Stimulated activated CD8-positive, alpha-beta memory T cell treated with anti-CD3 and anti-CD28 coated beads, Interleukin-15, amount 100 ng/mL, for 1 hour (primary cell): ENCODE measurements at places on chromosomes 1 and 21.

- DNase-seq: no peak
Measured at GRCh38 chr1:51968632-51969031, 21.9 kb downstream of the RAB3B start.

GRCh38 chr21:39923476-39923875 is 56.2 kb downstream of the PCP4 start:
- DNase-seq: no peak

GRCh38 chr1:17764591-17764990 is 9.5 kb downstream of the ACTL8 start:
- DNase-seq: no peak

- no peak for DNase-seq
Measured at GRCh38 chr1:182430263-182431068, 19.5 kb upstream of the RGSL1 start.

GRCh38 chr1:111733992-111734341 is 5.2 kb downstream of the INKA2 start:
- DNase-seq: no peak

GRCh38 chr1:225539069-225539468 is 111.2 kb upstream of the LBR start:
- DNase-seq: no peak

GRCh38 chr1:2115702-2116341 is 65.6 kb downstream of the PRKCZ start:
- no peak for DNase-seq

GRCh38 chr1:153790313-153790965 is 15.2 kb downstream of the SLC27A3 start:
- no peak for DNase-seq

DNA sequence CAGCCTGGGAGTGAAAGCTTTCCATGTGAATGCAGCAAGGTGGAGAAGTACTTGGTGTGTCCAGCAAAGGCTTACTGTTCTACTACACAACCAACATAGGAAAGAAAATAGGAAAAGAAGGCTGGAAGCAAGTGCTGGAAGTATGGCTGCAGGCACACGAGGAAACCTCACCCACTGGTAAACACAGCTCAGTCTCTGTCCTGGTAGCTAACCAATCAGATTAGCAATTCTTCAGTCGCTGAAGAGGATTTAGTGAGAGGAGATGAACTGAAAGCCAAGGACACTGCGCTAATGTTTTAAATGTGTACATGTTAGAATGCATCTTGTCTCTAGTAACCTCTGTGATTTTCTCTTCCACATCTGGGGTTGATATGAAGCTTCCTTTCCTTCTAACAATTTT is 36.2 kb upstream of the CACHD1 start:
- DNase-seq: no peak

DNA sequence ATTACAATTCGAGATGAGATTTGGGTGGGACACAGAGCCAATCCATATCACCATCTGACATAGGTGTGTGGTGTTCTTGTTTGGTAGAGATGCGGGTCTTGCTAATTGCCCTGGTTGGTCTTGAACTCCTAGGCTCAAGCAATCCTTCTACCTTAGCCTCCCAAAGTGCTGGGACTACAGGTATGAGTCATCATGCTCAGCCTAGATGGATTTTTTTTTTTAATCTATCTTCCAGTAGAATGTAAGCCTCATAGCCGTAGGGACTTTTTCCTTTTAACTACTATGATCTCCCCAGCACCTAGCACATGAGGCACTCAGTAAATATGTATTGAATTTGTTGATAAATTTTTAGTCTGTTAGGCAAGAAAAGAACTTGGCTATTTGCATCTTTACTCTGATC is 94.6 kb upstream of the TENT5C start:
- no peak for DNase-seq

DNA sequence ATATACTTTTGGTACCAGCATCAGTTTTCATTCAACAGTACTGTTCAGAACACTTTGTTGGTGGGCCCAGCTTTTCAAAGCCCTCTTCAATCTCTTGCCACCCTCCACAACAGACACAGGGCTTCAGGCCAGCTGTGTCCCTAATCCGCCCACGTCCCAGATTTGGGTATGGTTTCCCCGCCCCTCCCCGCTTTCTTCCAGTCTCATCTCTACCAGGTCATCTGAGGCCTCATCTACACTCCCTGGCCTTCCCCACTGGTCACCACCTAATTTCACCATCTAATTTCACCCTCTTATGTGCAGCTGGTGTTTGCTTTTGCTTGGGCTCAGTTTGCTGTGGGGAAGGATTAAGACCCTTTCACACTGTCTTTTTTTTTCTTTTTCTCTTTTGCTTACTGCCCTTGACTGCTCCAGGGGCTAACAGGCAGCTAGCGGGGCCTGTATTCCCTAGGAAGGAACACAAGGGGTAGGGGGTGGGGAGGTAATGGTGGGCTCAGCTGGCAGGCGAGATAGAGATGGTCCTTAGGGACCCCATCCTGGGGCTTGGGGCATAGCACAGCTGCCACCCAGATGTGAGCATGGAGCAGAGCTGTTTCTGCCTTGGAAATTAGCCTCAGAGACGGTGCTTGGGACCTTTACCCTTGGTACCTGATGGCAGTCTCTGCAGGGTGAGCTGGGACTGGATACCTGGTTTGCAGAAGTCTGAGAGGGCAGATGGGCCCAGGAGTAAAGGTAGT is 3.8 kb upstream of the EPB41 start:
- DNase-seq: no peak

DNA sequence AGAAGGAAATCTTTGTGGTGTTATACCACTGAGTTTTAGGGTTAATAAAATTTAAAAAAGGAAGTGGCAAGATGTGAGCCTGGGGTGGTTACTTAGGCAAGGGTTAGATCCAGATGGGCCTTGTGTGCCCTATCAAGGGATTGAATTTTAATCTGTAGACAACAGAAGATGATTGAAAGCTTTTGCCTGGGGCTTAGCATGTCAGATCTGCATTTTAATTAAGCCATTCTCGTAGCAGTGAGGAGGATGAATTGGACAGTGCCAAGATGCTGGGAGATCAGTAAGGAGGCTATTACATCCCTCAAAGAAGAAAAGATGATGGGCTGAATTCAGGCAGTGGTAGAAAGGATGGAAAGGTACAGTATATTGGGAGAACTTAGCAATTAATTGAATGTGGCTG is 42.3 kb downstream of the HMGB4 start:
- DNase-seq: no peak

GRCh38 chr21:14955936-14956520 is 108.8 kb downstream of the NRIP1 start:
- DNase-seq: no peak

- no peak for DNase-seq
Measured at GRCh38 chr1:55322842-55323241, 107.7 kb upstream of the USP24 start.

DNA sequence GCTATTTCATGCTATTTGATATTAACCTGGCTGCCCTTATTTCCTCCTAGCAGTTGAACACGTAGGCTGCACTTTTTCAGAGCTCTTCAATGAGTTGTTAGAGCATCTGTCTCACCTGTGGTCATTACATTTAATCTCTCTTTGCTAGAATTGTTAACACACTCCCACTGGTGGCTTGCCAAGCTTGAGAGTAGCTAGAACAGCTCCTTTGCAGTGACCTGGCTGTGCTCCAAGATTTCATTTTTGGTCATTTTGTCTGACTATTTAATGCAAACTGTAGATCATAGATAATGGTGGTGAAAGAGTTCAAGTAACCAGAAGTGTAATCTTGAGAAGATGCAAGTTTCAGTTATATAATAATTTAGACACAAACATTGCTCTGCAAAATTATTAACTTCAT is 105.6 kb downstream of the LRRC7 start:
- no peak for DNase-seq

DNA sequence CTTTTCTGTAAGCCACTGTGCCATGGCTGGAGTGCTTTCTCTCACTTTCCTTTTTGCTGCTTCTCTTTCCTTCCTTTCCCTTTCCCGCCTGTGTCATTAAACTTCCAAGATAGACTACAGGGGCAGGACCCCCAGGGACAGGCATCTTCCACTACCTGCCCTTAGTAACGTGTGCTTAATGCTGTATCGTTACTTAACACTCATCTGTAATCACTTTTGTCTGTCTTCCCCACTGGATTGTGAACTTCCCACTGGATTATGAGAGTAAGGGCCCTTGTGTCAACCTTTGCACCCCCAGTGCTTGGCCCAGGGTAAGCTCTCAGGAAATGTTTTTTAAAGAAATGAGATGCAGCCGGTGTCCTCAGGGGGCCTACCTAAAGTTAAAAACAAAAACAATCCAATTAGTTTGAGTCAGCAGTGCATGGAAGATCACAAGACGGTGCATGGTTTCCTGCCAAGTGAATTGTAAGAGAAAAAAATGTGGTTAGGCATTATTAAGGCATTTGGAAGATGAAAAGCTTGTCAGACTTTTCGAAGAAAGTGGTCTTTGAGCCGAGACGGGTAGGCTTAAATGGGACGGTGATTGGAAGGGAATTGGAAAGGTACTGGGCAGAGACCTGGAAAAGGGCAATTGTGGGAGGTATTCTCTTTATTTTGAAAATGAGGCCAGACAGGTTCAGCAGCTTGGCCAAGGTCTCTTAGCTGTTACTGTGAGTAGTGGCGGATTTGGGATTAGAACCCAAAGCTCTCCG is 958 bp downstream of the LYPLAL1 start:
- no peak for DNase-seq

DNA sequence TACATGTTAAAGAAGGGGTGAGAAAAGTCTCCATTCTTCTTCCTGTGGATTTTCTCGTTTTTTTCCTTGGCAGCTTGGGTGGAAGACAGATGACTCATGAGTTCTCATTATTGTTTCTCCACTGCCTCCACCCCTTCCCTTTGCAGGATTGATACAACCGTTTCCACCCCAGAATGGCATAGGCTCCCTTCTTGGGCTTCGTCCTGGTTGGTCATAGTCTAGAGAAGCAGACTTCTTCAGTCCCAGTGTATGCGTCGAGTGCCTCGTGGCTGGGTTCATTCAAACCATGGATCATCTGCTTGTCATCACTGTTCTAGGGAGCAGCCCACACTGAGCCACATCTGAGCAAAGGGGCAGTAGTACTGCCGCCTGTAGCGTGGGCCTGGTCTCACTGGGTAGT is 13.7 kb downstream of the PTGFRN start:
- DNase-seq: no peak

- DNase-seq: no peak
Measured at GRCh38 chr1:231750818-231751362, 124.3 kb downstream of the DISC1 start.

GRCh38 chr21:45167796-45168222 is 93.4 kb downstream of the ADARB1 start:
- DNase-seq: no peak

- DNase-seq: no peak
Measured at GRCh38 chr21:38236232-38236631, 20.6 kb upstream of the KCNJ15 start.

DNA sequence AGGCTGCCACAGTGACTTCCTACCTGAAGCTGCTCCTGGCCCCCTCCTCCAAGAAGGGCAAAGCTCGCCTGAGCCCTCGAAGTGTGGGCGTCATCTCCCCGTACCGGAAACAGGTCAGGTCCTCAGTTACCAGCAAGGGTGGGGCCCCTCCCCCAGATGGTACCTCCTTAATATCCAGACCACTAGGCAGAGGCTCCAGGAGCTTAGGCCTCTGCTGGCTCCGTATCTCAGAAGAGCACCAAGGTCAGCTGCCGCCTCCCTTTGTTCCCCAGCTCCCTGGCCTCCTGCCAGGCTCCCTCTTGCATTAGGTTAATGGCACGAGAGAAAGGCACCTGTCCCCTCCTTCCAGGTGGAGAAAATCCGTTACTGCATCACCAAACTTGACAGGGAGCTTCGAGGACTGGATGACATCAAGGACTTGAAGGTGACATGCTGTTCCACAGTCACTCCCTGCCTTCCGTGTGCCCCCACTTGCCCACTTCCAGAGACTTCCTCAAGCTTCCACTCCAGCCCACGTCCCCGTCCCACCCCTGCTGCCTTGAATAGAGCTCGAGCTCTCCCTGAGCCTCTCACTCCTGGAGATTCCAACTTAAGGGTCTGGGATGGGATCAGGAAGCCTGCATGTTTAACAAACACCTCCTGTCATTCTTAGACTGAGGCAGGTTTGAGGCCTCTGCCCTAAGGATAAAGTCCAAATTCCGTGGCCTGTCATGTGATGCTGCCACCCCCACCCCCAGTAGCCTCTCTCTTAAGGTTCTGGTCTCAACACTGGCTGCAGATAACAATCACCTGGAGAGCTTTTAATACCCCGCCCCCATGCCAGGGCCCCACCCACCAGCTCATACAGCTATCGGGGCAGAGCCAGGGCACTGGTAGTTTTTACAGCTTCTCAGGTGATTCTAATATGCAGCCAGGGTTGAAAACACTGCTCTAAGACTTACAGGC is 8.3 kb downstream of the RHOC start:
- no peak for DNase-seq

DNA sequence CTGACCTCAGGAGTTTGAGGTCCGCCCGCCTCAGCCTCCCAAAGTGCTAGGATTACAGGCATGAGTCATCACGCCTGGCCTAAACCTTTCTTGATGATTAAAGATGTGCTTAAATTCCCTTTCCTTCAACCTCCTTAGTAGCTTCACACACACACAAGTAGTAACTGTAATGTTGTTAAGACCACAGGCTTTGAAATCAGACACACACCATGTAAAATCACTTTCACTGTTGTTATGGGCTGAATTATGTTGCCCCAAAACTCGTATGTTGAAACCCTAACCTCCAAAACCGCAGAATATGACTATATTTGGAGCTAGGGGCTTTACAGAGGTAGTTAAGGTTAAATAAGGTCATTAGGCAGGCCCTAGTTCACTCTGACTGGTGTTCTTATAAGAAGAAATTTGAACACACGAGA is 180.2 kb downstream of the NR5A2 start:
- no peak for DNase-seq

DNA sequence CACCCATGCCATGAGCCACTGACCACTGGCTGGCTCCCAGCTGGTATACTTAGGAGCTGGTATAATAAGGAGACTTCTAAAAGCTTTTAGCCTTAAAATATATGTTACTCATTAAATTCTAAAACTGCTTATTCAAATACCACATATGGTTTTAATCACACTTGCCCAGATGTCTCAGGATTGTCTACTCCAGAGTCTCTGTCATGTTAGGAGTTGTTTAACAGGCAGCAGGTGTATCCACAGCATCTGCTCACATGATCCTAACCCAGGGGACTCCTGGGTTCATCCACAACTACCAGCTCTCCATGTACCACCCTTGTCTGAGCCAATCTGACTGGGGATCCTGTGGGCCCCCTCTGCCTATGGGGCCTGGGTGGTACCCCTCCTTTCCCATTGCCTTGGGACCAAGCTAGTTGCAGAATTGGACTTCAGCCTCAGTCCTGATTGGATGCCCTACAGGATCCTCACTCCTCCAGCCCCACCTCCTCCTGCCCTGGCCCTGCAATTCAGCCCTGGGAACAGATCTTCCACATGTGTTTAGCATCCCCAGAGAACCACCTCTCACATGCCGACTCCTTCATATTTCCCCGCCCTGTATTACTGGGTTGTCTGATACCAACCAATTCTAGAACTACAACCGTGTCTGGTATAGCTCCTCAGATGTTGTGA is 61.3 kb downstream of the BCAR3 start:
- DNase-seq: no peak

GRCh38 chr1:246351721-246352120 is 155.4 kb downstream of the SMYD3 start:
- DNase-seq: no peak
